ENCODE measurements at places on chromosomes 5 and 9. TPM values are rescaled to one million over a fixed set of nuclear protein-coding genes. Genes with fewer than 3 reads are reported as not detected.

DNA sequence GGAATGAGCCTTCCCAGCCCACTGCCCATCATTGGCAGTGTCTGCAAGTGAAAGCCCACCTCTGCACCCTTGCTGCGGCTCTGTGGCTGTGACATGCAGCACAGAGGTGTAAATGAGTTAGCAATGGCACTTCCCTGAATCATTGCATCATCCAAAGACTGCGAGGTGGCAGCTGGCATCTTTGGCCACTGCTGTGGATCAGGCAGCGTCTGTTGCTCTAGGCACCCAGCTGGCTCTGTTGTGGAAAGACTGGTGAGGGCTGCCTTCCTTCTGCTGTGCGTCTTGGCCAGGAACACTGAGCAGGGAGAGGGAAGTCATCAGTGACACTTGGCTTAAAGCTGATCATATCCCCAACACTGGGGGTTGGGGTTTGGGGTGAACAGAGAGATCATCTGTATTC, 64.5 kb downstream of the MFAP3 start:
- no peak for DNase-seq

- DNase-seq: no peak
Measured at GRCh38 chr5:101424530-101425175, 521.6 kb upstream of the ST8SIA4 start.

DNA sequence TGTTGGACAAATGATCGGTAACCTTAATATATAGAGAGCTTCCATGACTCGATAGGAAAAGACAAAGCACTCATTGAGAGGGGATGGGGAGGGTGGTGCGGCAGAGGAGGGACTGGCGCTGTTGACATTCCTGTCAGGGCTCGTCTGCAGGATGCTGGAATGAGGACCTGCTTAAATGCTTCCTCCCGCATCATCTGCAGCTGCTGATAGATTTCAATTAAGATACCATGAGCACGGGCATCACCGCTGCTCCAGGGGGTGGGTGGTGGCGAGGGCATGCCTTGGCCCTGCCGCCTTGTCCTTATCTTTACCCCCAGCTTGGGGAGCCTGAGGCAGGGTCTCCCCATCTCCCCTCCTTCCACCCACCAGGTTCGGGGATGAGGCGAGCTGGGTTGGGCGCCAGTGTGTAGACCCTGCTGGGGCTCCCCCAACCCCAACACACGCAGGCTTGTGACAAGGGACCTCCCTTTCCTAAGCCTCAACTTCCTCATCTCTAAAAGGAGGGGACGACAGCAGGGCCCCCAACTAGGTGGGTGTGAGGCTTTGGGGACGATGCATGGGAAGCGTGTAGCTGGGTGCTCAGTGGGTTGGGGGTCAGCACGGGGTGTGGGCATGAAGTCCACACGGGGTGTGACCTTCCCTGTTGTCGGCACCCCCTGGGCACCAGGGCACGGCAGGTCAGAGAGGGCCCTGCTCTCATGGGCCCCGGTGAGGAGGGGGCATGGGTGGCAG, 11.7 kb upstream of the QRFP start:
- DNase-seq: no peak

DNA sequence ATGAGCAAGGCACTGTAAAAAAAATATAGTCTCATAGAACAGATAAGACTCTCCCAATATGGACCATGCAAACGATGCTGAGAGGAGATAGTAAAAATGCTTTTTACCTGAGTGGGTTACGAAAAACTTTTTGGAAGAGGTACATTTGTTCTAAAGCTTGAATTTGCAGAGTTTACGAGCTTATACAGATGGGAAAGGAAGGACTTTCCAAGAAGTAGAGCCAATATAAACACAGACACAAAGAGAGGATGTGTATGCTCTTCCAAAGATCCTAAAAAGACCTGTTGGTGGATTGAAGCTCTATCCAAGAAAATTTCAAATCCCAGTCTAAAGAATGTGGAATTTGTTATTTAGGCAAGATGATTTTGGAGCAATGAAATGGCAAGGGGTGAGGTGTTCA, 127.1 kb upstream of the SLCO6A1 start:
- DNase-seq: no peak

- no peak for DNase-seq
Measured at GRCh38 chr5:96127538-96127937, 165.9 kb upstream of the ELL2 start.

DNA sequence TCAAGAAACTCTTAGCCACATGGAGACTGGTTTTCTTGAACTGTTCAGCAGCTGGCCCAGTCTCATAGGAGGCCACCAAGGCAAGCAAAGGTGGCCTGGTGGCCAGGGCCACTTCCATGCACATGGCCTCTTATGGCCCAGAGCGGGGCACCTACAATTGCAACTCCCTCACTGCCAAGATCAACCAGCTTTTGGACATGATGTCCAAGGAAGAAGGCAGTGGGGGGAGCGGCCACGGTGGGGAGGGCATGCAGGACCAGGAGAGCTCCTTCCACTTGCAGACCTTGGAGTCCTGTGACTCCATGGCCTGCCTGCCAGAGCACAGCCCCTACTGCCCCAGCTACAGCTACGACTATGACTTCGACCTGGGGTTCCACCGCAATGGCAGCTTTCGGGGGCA, 398.9 kb upstream of the PTPRD start:
- DNase-seq: no peak

- no peak for DNase-seq
Measured at GRCh38 chr5:172573120-172573882, 67.8 kb upstream of the NEURL1B start.

GRCh38 chr5:54462281-54462680, 6.8 kb downstream of the HSPB3 start:
- DNase-seq: no peak

Gene CLIC3
- polyA plus RNA-seq: 0.55 TPM

Gene CCIN
- not detected for polyA plus RNA-seq

Gene BRINP1
- polyA plus RNA-seq: not detected

Gene FRRS1L
- polyA plus RNA-seq: not detected

Gene NDUFB6
- 90.8 TPM for polyA plus RNA-seq

Measured in psoas muscle (tissue), 8 donors.